ENCODE measurements at places on chromosomes 12 and 14.

DNA sequence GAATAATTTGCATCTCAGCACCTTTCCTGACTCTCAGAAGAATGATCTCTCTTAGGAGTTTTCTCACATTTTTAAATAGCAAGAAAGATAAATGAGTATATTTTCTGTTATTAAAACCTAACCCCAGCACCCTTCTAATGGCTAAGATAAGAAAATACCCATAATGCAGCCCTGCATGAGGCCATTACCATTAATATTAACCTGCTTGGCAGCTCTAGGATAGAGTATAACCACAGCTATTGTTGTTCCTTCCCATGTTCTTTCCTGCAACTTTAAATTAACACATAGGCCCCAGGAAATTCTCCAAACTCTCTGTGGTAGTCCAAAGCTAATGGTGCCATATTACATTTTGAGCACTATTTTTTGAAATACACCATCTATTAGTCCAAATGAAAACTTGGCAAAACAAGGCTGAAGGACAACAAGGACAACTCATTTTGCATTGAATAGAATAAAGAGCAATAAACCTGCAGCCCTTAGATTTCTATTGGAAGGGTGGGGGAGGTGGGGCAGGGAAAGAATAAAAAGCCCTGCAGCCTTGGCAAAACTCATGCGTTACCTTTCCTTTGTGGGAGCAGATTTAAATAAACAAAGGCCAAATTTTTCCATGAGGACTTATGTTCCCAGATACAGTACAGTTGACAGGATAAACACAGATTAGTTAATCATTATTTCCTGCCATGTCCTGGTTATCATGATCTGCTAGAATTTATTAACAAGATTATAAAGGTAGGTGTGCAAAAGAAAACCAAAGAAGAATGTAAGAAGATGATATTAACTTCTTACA is 46.9 kb downstream of the BTG1 start:
- no peak for DNase-seq

GRCh38 chr14:52377940-52378339 is 63.8 kb downstream of the PTGER2 start:
- DNase-seq = no peak

- no peak for DNase-seq
Observed at GRCh38 chr14:81430235-81430634, 30.1 kb upstream of the STON2 start.

DNA sequence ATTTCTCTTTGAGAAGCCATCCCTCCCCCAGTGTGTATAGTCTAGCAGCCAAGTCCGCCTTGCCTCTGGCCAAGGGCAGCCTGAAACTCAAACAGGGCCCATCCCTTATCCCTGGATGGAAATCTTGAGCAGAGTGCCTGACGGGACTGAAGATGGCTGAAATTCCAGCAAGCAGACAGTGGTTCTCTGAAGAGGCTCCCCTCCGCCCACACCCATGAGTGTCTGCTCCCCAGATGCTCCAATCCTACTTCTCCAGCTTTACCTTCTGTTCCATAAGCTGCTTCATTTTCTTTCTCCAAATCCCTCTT is 396.2 kb downstream of the NUAK1 start:
- no peak for DNase-seq

DNA sequence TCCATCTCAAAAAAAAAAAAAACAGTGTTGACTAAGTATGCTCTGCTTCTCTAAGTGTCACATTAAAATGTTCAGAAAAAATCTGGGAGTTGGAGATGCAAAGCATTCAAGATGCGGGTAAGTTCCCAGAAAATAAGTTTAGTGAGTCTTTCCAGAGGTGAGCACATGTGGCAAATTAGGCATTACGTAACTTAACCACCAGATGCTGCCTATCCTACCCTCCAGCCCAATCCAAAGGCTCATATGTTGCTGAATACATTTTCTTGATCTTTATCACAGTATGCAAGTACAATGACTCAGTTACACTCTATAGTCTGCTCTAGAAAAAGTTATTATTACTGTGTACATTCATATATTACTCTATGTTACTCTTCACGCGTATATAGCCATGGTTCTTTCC is 3.6 kb downstream of the SLC2A14 start:
- no peak for DNase-seq

- DNase-seq = peak; percentile 79
Observed at GRCh38 chr14:105093038-105093430, 27.8 kb upstream of the GPR132 start.

- no peak for DNase-seq
Observed at GRCh38 chr14:29042551-29042950, 276.0 kb downstream of the FOXG1 start.

DNA sequence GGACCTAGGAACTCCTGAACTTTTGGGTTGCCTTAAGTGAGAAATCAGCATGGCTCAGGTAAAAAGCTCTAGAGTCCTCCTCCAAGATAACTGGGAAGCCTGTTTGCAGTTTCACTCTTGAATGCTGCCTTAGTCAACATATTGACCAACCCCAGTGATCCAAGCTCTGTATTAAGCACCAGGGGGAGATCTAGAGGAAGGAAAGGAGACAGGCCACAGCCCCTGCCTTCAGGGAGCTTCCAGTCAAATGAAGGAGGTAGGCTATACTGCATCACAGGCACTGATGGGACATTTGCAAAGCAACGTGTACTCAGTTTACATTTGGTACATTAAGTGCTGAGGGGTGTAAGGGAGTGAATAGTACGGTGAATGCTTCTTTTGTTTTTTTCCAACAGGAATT is 1.2 kb upstream of the CSAD start:
- no peak for DNase-seq

DNA sequence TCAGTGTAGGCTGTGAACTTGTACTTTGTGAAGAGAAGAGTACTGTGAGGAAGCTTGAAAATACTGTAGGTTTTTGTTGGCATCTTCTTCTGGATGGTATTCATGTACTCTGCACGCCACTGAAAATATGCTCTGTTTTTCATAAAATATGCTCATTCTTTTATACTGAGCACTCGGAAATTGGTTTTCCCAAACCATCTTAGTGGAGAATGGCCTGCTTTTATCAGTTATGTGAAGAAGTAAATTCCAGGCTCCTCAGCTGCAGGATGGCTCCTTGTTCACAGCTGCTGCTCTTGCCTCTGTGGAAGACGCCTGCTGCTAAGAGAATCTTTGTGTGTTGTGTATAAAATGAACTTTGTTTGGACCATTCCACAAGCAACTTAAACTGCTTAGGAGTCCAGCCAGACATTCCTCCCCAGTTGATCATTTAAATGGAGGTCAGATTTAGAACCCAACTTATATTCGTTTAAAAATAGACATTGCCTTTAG is 443.5 kb upstream of the RGS6 start:
- DNase-seq = no peak

DNA sequence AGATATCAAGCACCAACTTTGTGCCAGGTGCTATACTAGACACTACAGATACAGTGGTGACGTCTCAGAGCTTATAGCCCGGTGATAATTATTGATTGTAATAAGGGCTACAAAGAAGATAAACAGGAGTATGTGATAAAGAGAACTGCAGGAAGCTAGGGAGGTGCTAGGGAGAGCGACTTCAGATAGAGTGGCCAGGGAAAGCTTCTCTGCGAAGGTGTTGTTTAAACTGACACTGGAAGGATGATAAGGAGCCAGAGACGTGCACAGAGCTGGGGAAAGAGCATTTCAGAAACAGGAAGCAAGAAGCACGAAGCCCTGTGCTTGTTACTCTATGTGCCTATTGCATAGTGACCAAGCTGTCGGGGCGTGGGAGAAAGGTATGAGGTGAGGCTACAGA is 48.1 kb upstream of the OTX2 start:
- DNase-seq = no peak

- DNase-seq = no peak
Observed at GRCh38 chr12:102833687-102834441, 83.2 kb downstream of the PAH start.

DNA sequence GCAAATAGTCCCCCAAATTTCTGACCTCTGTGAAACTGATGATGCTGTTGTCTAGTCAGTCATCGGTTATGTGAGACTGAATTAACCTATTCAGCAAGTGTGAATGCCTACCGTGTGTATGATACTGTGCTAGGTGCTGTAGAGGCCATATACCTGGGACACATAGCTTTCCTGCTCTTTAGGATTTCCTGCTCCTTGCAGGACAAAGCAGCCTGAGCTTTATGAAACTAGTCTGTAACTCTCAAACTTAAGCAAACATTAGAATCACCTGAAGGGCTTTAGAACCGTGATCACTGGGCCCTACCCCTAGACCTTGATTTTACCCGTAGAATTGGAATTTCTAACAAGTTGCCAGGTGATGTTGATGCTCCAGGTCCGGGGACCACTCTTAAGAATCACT is 6.9 kb downstream of the MARK3 start:
- DNase-seq = no peak

GRCh38 chr12:9108504-9109212 is 7.1 kb downstream of the A2M start:
- DNase-seq = no peak

DNA sequence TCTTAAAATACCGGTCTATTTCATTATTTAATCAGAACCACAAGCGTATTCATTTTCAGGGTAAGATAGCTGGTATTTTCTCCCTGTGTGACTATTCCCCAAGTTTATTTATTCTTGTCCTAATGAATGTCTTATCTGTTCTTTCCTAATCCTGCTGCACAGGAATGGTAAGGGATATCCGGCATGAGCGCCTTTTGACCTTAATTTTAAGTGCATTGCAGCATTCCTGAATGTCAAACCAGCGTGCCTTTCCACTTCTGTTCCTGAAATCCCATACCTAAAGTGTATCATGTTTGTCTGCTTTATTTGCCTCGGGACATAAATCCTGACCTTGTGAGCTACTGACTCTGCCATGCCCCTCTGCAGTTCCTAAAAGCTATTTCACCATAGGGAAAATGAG is 1713.2 kb upstream of the FLRT2 start:
- no peak for DNase-seq

DNA sequence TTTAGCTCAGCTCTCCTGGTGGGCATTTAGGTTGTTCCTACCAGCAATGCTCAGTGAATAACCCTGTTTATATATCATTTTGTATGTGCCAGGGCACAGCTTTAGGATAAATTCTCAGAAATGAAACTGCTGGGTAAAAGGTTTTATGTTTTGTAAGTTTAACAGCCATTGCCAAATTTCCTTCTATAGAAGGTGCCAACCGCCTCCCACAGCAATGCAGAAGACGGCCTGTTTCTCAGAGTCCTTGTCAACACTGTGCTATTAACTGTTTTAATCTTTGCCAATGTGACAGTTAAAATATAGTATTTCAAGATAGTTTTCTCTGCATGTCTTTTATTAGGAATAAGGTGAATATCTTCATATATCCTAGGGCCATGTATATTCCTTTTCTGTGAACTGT is 65.0 kb downstream of the PPP1R13B start:
- DNase-seq = no peak

- DNase-seq = no peak
Observed at GRCh38 chr14:102474934-102475333, 34.6 kb downstream of the ANKRD9 start.

DNA sequence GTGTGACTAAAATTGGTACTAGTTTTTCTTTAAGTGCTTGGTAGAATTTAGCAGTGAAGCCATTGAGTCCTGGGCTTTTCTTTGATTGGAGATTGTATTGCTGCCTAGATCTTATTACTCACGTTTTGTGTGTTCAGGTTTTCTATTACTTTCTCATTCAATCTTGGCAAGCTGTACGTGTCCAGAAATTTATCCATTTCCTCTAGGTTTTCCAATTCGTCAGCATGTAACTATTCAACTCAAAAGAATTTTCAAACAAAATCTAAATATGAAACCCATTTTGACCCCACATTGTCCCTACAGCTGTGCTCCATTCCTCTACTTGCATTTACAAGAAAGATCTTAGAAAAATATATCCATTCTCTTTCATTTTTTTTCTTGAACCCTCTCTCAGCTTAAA is 1613.4 kb upstream of the SEL1L start:
- no peak for DNase-seq

DNA sequence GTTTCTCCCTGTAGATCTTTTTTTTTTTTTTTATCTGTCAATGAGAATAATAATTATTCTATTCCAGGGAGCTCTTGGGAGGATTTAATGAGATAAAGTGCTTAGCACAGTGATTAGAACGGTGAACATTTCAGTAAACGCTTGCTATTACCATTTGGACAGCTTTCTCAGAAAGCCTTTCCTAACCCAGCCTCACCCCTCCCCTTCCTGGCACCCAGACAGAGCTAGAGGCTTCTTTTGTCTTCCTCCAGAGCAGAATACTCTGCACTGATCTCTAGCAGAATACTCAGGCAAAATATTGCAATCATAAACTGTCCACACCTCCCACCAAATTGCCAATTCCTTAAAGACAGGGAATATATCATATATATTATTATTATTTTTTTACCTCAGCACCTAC is 66.6 kb downstream of the ERGIC2 start:
- DNase-seq = no peak

- no peak for DNase-seq
Observed at GRCh38 chr14:103398427-103399195, 13.4 kb downstream of the MARK3 start.

GRCh38 chr12:63052696-63053095 is 98.3 kb downstream of the AVPR1A start:
- no peak for DNase-seq

DNA sequence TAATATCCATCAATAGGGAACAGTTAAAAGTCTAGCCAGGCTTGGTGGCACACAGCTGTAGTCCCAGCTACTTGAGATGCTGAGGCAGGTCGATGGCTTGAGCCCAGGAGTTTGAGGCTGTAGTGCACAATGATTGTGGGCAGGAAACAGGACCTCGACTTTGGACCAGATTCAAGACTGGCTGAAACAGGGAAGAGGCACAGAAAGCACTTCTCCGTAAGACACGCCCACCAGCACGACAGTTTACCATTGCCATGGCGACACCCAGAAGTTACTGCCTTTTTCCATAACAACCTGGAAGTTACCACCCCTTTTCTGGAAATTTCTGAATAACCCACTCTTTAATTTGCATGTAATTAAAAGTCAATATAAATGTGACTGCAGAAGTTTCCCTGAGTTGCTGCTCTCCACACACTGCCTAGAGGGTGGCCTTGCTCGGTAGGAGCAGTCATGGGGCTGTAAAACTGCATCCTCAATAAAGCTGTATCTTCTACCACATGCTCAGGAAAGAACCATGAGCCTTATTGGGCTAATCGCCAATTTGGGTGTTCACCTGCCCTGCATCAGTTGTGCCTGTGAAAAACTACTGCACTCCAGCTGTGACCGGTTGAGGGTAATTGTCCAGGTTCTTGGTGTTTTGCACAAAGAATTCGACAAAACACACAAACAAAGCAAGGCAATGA is 4.6 kb upstream of the LRRC23 start:
- DNase-seq = peak; percentile 56

- no peak for DNase-seq
Observed at GRCh38 chr12:113093409-113094101, 37.0 kb downstream of the DTX1 start.

DNA sequence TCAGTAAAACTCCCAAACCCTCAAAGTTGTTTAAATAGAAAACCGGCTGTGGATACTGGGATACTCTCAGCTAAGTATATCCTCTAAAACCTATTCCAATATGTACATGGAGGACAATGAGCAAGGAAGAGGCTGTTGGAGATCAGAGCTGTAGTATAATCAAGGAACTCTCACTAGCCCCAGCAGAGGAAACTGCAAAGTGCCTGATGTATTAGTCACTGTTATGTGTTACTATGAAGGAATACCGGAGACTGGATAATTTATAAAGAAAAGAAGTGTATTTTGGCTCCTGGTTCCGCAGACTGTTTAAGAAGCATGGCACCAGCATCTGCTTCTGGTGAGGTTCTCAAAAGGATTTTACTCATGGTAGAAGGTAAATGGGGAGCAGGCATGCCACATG is 65.6 kb upstream of the RPL10L start:
- DNase-seq = no peak

Data from uterus (tissue), 4 donors.